GM23338 (cell line): ENCODE measurements at places on chromosomes 2 and 18.
A peak's percentile ranks its signal among the peaks of the same experiment; 100 is the strongest.

- no peak for DNase-seq
Observed at GRCh38 chr2:17578466-17578928, 38.0 kb downstream of the VSNL1 start.

- DNase-seq, result no peak
Observed at GRCh38 chr18:42011053-42011452, 56.0 kb downstream of the PIK3C3 start.

DNA sequence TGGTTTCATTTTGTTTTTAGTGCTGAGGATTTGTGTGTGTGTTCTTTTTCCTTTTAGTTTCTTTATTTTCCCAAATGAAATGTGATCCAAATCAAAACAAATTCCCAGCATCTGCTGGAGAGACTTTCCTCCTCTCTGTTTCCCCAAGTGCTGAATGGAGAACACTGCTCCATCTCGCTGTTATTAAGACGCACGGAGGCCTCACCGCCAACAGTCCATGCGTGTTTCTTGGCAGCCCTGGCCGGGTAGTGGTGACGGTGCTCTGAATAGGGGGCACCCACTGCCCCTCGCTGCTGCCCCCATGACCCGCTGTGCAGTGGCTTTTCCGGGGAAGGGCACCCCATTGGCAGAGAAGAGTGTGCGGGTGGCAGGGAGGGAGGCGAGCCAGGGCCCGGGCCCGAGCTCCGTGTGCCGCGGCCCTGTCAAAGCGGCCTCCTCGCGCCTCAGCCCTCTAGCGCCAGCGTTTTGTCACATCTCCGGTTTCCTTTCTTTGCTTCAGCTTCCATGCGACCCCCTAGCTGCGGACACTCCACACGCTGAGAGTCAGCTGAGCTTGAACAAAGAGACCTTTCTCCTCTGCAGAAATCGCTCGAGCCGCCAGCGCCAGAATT is 473.7 kb upstream of the SALL3 start:
- DNase-seq, result peak; percentile 36

- DNase-seq, result no peak
Observed at GRCh38 chr2:63596401-63596883, 7.7 kb downstream of the MDH1 start.

GRCh38 chr2:128438091-128438490 is 119.4 kb upstream of the HS6ST1 start:
- no peak for DNase-seq

GRCh38 chr2:174142290-174142689 is 106.0 kb downstream of the OLA1 start:
- no peak for DNase-seq

- no peak for DNase-seq
Observed at GRCh38 chr2:102606353-102606752, 13.0 kb upstream of the SLC9A2 start.

GRCh38 chr2:237691029-237691907 is 63.9 kb downstream of the LRRFIP1 start:
- DNase-seq, result peak; percentile 69

DNA sequence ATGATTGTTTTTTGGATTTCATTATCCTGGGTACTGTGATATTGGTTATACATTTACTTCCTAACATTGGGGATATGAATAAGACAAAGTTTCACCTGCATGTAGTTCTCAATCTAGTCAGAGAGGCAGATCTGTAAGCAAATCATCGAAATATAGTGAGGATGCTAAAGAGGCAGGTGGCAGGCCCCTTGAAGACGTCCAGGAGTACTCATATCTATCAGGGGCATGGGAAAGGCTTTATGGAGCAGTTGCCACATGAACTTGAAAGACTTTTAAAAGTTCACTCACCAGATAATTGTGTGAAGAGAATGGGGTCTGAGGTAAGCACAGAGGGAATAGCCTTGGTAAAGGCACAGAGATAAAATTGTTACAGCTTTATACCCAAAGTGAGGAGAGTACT is 78.8 kb downstream of the EHBP1 start:
- DNase-seq, result no peak

- DNase-seq, result no peak
Observed at GRCh38 chr2:220090050-220090449, 462.6 kb downstream of the SLC4A3 start.

GRCh38 chr2:12089001-12089400 is 342.6 kb downstream of the LPIN1 start:
- no peak for DNase-seq

DNA sequence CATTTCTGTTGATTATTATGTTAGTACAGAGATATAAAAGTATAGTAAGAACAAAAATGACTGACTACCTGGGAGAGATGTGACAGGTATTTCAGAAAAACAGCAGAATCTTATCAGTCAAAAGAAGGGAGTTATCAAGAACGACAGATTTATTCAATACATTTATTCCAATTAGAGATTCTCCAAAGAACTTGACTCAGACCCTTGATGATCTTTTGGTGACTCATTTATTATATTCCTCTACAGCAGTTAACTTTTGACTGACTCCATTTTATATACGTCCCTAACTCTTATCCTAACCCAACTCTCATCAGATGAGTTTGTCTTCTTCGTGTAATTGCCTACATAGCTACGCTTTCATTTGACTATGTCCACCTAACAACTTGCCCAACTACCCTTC is 91.1 kb downstream of the C2orf74 start:
- no peak for DNase-seq

GRCh38 chr2:209610631-209611030 is 161.0 kb upstream of the UNC80 start:
- DNase-seq, result no peak

DNA sequence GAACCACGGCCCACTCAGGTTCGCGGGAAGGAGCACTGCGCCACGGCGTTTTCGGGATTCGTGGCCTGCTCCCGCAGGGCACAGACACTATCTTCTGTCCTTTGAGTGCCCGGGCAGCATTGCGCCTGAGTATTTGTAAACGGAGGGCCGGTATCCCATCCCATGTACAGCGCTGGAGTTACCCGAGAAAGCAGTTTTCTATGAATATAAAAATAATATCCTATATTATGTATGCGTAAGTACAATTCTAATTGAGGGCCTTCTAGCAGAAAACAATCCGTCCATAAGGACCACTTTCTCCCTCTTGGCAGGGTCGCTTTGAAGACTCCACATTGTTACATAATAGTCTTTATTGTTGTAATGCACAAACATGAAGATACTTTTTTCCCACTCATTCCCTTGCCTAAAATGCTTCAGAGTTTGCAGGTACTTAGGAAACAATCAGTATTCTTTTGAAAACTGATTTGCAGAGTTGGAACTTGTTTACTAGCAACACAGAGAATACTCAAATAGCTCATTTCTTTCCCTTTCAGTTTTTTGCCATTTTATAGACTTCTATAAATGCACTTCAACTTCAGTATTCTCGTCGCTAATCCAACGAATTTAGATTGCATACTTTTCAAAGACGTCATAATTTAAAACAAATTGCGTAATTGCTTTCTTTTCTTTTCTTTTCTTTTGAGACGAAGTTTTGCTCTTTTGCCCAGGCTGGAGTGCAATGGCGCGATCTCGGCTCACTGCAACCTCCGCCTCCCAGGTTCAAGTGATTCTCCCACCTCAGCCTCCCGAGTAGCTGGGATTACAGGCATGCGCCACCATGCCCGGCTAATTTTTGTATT is 1.0 kb upstream of the REV1 start:
- no peak for DNase-seq

DNA sequence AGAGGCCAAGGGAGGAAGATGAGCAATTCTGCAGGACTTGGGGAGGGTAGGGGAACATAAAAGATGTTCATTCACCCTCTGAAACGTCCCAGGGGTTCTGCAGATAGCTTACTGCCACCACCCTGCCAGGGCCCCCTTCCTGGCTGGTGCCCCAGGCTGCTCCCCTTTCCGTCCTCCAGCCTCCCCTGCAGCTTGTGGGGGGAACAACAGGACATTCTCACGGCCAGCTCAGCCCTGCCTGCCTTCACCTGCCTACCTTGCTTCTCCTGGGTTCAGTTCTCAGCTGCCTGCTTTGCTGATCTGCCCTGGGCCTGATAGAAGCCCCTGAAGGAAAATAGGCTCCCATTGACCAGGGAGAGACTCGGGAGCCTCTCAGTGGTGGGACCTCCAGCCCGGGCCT is 251.1 kb downstream of the CELF4 start:
- peak; percentile 38 for DNase-seq

- peak; percentile 78 for DNase-seq
Observed at GRCh38 chr2:44941551-44942234, at the start of gene SIX3. Gene SIX3 (plus strand): TSS chr2:44941702. CDS start chr2:44942105, 403 bp downstream.

GRCh38 chr2:17646081-17646554 is 105.6 kb downstream of the VSNL1 start:
- DNase-seq, result peak; percentile 80

DNA sequence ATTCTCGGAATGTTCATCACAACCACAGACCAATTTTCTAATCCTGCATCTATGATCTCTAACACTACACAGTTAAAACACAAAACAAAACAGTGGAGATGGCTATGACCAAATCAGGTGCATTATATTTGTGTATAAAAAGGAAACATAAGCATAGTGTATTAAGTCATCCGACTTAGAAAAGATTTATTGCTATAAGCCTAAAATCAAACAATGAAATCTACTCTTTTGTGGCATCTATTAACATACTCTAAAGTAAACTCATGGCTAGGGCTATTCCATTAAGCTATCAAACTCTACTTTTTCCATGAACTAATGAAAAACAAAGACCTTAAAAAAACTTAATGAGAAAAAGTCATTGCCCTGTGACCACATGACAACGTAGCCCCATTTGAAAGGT is 8.7 kb downstream of the SP3 start:
- no peak for DNase-seq

DNA sequence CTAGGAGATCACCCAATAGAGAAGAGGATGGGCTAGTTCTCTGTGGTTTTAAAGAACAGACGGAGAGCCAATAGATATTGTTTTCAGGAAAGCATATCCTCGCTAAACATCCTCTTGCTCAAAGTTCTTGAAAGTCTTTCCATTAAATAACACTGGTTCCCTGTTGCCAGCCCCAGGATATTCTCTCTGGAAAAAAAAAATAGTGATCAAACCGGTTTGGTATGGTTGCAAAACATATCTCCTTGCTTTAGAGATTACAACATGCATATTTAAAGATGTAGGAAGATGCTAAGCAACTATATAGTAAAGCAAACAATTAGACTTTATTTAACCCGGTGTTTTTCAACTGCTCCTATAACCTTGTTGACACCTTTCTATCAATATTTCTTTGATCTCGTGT is 211.4 kb downstream of the CMPK2 start:
- no peak for DNase-seq

DNA sequence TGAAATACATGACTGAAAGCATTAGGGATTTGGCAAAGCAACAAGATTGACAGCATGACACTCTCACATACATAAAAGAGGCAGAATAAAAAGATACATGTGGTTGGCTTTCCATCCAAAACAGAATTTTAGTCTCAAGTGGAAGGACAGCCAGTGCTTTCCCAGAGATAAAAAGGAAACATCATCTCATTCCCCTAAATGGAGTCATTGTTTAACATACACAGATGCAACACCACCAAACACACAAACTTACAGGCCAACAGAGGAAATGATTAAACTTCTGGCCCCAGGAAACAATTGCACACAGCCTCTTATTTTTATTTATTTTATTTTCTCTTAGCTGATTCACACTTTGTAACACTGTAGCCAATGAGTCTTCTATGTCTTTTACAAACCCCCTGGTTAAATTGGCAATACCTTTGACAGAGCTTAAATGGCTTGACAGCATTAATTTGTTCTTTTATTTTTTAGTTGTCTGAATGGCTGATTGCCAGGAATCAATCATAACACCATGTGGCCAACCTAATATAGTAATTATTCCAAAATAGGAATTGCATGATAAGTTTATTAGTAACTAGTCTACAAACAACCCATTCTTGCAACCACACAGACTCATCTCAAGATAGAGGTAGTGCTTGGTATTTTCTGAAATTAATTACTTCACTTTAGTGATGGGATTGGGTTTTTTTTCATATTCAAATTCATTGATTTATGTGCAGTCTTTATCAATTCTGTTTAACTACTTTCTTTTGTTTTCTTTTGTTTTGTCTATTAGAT is 190.5 kb downstream of the RND3 start:
- DNase-seq, result no peak

DNA sequence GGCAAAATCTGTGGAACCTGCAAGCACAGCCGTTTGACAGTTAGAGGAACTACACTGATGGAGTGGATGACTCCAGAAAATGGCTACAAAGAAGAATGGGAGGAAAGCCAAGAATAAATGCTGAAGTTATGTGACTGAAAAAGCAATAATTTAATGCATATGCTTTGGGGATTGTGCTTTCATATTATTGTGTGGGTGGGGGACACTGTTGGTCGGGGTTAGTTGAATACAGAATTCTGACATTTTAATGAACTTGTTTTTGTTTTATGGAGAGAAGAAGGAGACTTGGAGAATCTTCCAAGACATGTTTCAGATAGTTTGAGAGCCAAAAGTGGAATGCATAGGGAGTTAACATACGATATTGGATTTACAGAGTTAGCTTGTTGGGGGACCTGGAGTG is 68.5 kb downstream of the NRP2 start:
- no peak for DNase-seq

DNA sequence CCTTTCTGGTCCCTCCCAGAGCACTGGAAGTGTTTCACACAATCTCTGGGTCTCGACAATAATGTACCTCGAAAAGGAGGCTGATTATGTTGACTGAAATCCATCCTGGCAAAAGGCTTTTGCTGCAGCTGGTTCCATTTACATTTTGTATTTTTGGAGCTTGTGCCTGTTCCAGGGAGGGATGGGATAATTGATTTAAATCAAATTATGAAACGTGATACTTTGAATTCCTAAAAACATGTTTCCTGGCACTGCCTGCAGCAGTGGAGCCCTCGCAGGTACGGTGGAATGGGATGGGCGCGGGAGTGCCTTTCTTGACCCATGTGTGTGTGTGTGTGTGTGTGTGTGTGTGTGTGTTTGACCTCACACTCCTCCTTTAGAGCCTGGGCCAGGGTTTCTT is 455.5 kb upstream of the MEIS1 start:
- DNase-seq, result no peak

- no peak for DNase-seq
Observed at GRCh38 chr2:19538411-19538963, 180.1 kb upstream of the OSR1 start.

GRCh38 chr2:86075886-86076285 is 29.8 kb downstream of the POLR1A start:
- DNase-seq, result no peak

- DNase-seq, result no peak
Observed at GRCh38 chr2:225379856-225380255, 19.7 kb upstream of the NYAP2 start.
